Stimulated activated CD4-positive, alpha-beta T cell treated with anti-CD3 and anti-CD28 coated beads, TNF-alpha, amount 100 ng/mL, for 48 hours (primary cell): ENCODE measurements at places on chromosomes 16 and 17.

DNA sequence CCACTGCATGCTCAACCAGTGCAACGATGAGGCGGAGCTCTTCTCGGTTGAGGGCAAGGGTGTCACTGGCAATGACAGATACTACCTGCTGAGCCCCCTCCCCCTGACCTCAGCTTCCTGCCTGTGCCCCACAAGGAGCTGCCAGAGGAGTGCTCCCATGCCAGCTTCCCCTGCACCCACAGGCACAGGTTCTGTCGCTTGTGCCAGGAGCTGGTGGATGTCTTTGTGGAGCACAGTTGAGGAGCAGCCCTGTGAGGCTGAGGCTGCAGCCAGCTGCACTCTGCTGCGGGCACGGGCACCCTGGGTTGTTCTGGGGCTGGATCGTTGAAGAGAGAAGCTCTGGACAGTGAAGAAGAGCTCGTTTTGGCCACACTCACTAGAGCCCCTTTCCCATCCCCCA, 165.3 kb upstream of the ZNF267 start:
- no peak for DNase-seq

DNA sequence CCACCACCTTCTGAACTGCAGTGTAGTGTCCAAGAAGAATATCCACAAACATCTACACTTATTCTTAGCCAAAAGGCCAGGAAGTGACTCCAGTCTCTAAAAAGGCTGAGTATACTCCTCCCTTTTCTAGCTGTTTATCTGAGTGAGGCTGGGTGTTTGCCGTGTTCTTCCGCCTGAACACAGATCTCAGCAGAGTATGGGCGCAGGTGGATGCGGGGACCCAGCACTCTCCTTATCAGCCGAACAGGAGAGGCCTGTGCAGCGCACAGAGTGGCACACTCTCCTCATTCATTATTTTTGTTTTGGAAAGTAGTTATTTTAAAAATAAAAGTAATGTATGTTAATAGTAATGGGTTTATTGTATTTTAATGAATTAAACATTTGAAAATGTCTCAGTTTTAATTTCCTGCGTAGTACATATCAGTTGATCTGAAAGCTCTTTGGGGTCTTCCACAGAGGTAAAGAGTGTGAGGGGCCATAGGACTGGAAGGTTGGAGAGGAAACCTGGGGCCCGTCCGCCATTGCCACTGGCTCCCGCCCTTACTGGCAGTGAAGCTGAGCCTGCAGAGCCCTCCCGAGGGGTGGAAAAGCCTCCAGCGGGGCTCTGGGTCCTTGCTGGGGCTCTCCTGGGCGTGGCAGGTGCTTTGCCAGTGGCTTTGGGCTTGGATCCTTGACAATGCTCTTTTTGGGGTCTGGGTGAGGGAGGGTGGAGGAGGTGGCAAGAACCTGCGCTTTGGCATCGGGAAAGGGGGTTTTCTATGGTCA, 53.8 kb downstream of the PDPK1 start:
- DNase-seq = no peak

DNA sequence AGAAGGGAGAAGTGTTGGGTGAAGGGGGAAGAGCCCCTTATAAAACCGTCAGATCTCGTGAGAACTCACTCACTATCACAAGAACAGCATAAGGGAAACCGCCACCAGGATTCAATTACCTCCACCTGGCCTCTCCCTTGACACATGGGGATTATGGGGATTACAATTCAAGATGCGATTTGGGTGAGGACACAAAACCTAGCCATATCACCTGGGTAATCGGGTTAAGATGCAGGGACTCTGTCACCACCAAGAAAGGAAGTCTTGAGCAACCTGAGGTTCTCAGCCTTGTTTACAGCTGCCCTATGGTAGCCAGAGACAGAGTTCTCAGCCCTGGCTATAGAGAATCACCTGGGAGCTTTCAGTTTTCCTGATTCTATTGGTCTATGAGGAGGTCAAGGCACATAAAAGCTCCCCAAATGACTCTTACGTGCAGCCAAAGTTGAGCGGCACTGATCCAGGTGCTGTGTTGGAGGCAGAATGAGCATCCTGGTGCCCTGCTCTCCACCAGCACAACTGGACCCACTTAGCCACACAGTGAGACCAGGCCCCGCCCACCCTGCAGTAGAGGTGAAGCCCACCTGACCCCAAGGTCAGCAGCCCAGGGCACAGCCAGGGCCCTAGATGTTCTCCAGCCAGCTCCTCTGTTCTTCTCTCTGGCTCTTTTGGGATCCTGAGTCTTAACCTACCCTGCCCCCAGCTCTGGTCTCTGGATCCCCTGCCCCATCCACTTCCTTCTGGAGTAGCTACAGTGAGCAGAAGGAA, 138.5 kb upstream of the CDH5 start:
- DNase-seq = no peak

- no peak for DNase-seq
Observed at GRCh38 chr16:66121466-66121865, 245.0 kb upstream of the CDH5 start.

GRCh38 chr17:79739148-79740062, 8.7 kb downstream of the ENPP7 start:
- DNase-seq = no peak

DNA sequence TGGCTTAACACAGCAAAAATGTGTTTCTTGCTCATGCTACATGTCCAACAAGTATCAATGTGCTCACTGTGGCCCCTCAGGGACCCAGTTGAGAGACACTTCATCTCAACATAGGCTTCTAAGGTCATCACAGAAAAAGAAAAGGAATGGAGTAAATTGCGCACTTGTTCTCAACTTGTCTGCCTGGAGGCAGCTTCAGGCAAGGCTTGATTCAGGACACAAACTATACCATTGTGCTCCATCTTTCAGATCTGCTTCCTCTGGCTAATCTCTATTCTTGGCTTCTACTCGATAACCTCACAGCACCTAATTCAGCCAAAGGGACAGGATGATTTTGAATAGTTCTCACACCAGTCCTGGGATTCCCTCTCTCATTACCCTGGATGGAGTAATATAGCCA, 35.6 kb downstream of the HS3ST2 start:
- no peak for DNase-seq

- DNase-seq = no peak
Observed at GRCh38 chr16:24609740-24610415, 70.5 kb downstream of the RBBP6 start.

DNA sequence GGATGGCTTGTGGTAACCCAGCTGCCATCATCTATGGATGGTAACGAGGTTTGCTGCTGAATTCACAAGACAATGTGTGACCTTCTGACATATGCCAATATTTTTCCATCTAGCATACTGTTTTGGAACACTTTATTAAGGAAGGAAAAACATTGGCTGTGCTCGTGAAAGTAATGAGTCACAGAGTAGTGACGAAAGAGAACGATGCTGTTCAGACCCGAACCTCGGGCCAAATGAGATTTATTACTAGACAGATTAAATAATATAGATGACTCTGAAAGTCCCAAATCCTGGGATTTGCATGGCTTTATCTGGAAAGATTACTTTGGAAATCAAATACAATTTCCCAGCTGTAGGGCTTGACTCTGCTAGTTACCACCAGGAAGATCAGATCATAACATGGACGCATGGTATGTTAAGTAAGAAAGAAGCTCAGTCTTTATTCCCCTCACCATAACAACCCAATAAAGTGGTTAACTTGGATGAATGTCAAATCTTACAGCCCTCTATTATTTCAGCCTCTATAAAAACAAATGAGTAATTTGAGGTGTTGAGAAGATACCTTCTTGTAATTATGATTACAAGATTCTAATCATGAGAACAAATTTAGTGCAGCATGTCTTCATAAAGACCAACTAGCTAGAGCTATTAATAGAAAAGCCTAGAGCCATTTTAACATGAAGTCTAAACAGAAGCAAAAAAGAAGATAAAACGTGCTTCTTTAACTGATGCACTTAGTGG, 32.6 kb downstream of the ERN1 start:
- DNase-seq = no peak

GRCh38 chr17:15511142-15511541, 43.7 kb upstream of the CDRT4 start:
- no peak for DNase-seq

- no peak for DNase-seq
Observed at GRCh38 chr17:75077496-75078283, 10.1 kb upstream of the SLC16A5 start.

- DNase-seq = no peak
Observed at GRCh38 chr16:57271867-57272495, 12.5 kb downstream of the PLLP start.

DNA sequence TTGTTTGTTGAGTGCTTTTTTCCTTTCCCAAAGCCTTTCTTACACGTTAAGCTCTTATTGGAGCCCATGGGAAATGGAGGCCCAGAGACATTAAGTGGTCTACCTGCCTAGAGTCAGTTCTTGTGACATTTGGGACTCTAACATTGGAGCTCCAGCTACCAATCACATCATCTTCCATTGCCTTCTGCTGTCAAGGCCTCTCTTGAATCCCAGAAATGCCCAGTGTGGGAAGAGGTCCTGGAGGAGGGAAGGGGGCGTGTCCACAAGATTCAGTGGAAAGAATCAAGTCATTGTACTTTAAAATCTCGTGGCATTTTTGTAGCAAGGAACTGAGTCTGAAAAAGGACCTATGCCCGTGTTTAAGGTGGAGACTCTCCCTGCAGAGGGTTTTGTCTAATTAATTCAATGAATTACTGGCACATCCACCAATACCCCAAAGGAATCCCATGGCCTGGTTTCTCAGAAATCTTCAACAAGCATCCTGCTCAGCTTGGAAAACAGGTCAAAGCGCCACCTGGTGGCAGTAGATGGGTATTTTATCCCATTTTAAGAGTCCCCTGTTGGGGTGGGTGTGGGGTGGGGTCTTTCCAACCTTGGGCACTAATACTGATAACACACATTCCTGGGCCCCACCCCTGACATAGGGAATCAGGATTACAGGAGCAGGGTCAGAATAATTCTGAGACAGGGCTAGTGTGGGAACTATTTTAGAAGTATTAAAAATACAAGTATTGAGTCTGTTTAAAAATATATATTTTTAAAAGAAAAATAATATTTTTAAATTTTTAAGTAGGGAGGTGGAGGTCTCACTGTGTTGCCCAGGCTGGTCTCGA, 24.6 kb downstream of the GPT2 start:
- DNase-seq = peak; percentile 56
